Stimulated activated CD8-positive, alpha-beta memory T cell treated with anti-CD3 and anti-CD28 coated beads, Interleukin-4, amount 100 ng/mL, for 24 hours (primary cell): ENCODE measurements at places on chromosomes 7 and 10.

DNA sequence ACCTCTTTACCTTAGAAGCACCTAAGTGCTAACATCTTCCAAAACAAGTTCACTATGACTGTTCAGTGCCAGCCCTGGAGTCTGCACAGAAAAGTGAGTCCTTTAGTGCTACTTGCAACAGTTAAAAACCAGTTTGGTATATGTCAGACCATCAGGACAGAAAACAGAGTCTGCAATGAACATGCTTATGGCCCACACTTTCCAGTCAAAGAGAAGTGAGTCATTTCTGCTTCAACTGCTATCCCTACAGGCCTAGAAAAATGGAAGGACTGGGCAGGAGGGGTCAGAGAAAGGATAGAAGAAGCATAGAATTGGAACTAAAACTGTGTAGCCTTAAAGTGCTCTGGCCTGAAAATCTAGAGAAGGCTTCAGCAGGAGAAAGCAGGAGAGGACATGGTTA, 108.0 kb downstream of the PDE1C start:
- no peak for DNase-seq

- no peak for DNase-seq
These were observed 92.0 kb upstream of the CALN1 start for GRCh38 chr7:72504061-72504706.

DNA sequence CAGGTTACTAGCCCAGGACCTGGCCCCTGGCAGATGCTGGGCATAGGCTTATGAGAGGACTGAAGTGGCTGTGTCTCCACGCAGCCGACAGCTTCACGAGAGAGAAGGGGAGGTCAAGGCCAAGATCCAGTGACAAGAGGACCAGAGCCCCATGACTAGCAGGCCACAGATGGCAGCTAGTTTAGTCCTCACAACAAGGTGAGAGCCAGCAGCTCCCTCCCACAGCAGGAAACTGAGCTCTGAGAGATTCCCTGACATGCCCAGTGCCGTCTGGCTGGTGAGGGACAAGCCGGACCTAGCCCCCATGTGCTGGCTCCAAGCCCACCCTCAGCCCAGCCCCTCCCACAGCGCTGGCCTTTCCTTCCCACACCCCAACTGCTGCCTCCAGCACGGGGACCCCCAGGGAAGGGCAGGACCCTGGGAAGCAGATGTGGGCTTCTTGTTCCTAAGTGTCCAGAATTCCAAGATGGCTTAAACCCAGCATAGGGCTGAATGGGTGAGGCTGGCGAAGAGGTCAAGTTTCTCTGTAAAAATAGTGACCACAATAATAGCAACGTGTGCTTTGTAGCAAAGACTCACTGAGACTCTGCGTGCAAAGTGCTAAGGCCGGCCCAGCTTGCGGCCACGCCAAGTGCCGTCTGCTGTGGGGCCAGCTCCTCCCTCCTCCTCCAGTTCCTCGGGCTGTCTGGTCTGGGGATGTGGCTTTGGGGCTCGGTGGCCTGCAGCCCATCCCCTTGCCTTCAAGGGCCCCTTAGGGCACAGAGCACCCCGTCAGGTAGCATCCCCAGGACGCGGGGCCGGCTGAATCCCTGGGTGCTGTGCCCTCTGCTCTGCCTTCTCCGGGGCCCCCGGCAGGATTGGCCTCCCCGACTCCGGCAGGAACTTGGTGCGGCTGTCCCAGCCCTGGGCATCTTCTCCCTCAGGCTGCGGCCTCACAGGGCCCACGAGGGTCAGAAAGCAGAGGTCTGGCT, 7.8 kb upstream of the FAM20C start:
- DNase-seq = no peak

- no peak for DNase-seq
These were observed 51.3 kb downstream of the ODAD2 start for GRCh38 chr10:27947540-27947939.

DNA sequence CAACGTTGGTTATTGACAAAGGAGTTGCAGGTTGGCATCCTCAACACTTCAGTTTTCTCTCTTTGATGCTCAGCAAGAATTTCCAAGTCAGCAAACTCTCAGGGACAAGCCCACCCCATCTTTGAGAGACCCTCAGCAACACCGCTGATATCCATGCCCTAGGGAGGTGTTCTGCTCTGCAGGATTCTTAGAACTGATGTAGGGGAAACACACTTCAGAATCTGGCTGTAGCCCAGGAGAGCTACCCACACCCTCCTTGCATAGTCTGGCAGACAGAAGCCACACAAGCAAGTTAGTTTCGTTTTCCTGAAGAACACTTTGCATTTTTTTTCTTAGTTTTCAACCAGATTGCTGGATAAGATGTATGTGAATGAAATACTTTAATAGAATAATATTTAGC, 822 bp downstream of the SAMD9L start:
- DNase-seq = no peak

GRCh38 chr10:5560142-5560816, 35.5 kb downstream of the CALML3 start:
- no peak for DNase-seq

DNA sequence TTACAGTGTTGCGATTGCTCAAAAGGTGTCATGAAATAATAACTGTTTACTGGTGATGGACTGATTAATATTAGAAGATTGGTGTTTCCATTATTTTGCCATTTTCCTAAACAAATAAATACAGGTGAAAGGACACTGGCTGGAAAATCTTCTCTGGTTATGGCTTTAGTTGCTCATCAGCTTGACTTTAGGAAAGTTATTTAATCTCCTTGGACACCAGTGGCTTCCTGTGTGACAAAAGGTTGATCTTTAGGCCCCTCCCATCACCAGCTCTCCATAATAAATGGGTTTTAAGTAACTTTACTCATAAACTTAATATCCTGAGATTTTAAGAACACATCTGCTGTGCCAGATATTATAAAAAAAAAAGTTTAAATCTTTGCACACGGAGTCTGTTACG, 737 bp downstream of the CABCOCO1 start:
- DNase-seq = no peak

DNA sequence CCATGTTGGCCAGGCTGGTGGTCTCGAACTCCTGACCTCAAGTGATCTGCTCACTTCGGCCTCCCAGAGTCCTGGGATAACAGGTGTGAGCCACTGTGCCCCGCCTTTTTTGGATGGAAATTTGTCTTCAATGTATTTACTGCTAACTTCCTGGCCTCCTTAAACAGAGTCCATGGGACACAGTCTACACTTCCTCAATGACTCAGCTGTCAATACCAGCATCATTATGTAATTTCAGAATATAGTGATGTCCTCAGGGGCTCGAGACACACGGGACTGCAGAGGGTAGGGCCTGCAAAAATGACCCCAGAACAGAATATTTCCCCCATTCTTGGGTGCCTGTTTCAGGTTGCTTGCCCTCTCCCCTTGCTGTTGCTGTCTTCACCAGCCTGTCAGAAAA, 31.1 kb downstream of the CAMK2G start:
- no peak for DNase-seq

DNA sequence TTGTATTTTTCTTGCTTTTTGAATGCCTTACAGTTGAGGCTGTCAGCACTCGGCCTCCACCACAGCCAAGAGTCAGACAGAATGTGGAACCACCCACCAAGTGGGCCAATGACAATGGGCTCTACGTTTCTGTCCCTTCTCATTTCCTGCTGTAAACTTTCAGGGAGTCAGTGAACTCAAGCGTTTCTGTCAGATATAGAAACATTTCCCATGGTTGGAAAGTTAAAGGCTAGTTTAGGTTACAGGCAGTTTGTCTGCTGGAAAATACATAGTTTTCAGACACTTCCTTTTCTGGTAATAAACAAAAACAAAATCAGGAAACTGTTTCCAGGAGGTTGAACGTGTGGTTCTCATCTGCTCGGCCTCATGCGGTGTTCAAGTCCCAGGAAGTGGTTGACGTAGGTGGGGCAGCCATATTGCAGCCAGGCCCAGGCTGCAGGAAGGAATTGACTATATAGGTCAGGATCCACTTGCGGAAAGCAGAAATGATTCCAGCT, 245.1 kb downstream of the CAMK1D start:
- DNase-seq = no peak

- DNase-seq = no peak
These were observed 154.8 kb upstream of the PRR15 start for GRCh38 chr7:29408841-29409243.

DNA sequence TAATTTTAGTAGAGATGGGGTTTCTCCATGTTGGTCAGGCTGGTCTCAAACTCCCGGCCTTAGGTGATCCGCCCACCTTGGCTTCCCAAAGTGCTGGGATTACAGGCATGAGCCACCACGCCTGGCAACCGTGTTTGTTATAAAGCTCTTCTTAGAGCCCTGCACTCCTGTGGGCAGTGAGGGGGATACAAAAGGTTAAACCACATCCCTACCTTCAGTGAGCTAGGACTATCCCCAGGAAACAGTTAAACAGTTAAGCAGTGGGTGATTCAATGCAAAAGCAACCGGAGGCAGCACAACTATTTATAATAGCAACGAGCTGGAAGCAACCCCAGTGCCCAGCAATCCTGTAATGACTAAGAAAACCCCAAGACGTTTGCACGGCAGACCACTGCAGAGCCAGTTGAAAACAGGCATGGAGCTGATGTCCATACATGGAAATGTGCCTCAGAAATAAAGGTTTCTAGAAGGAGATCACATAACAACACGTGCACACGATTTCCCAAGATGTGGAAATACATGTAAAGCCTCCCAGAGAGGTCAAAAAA, 107.2 kb upstream of the LYZL2 start:
- no peak for DNase-seq

DNA sequence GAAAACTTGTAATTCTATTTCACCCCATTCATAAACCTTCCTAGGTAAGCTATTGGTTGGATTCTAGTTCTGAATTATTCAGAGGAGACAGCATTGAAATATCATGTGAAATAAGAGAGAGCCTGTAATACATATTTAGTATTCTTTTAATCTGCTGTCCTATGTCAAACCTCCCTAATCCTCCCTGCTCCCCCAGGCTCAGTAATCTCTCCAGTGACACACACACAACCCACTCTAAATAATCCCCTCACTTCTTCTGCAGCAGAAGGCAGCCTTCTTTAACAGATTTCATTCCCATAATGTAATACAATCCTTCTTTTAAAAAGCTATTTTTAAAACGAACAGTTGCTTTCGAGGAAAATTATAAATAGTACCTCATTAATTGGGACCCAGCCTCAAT, 639.7 kb upstream of the AUTS2 start:
- no peak for DNase-seq

- no peak for DNase-seq
These were observed 8.2 kb upstream of the BLVRA start for GRCh38 chr7:43750016-43750887.

DNA sequence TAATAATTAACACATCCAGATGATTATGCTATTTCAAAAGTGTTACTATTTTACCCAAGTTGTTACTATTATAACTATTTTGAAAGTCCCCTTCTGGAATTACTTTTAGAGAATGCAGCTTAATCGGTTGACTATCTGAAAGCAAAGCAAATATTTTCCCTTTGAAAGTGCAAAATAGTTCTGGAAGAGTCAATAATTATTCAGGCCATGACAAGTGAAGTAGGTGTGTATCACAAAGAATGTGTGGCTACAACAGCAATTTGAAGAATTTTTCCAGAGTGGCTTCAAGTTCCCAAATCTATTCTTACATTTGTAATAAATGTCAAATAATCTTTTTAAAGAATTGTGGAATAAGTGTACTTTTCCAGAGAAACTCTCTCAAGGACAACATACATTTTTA, 42.8 kb downstream of the RNLS start:
- no peak for DNase-seq

- no peak for DNase-seq
These were observed 145.0 kb downstream of the TCERG1L start for GRCh38 chr10:131166486-131166885.

GRCh38 chr7:106153891-106154449, 41.9 kb upstream of the SYPL1 start:
- DNase-seq = peak; percentile 50

DNA sequence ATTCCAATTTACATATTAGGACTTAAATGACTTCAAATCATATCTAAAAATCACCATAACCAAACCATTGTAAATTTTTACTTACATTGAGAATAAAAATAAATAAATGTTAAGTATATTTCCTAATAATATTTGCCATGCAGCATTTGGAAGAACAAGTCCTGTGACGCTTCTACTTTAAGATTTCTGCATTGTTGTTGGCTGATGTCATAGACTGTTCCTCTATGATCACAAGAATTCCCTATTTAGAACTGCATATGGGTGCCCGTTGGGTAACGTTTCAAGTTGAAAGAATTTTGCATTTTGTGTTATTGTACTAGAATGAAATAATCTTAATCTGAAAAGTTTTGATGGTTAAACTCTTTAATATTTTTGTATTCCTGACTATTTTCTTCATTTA, 5.1 kb upstream of the ITGB1 start:
- no peak for DNase-seq

GRCh38 chr10:20993389-20993788, 96.3 kb upstream of the NEBL start:
- DNase-seq = no peak

- no peak for DNase-seq
These were observed 115.3 kb upstream of the WDR11 start for GRCh38 chr10:120735773-120736371.

DNA sequence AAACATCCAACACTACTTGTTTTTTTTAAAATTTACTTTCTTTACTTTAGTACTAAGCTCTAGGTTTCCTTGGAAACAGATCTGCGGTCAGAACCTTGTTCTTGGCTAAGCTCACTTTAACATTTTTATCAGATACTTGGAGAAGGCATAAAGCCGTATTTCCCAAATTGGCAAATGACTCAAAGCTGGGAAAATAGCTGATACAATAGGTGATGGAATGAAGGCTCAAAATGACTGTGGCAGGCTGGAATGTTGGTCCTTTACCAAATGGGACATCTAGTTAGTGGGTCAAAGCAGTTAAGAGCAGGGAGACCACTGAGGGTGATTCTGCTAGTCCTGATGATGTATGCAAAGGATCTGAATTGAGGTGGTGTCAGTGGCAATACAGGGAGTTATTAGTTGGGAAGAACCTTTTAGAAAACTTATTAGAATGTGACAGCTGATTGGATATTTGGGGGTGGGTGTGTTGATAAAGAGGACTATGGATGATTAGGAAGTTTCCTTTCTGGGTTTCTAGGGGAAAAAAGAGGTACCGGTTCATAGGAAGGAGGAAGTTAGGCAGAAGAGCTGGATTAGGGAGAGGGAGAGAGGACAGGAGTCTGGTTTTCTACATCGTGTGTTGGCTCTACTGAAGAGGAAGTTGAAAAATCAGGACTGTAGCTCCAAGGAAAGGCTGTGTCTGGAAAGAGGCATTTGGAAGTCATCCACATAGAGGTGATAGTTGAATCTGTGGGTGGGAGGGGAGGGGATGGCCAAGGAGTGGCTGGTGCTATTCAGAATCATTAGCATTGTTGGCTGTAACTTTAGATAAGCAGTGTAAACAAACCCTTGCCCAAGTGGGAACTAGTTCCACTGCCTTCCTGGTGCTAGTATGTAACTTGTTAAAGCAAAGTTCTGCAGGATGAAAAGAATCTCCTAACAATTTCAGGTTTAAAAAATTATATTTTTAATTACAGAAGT, 13.1 kb downstream of the PLCE1 start:
- DNase-seq = no peak

GRCh38 chr7:143331179-143331801, 15.4 kb downstream of the CLCN1 start:
- DNase-seq = no peak

GRCh38 chr10:13091801-13092200, 8.2 kb upstream of the OPTN start:
- DNase-seq = no peak

GRCh38 chr7:155943251-155943899, 131.1 kb upstream of the SHH start:
- no peak for DNase-seq

GRCh38 chr7:17589671-17590070, 291.2 kb downstream of the AHR start:
- no peak for DNase-seq

GRCh38 chr10:125035588-125036295, 93.8 kb downstream of the ZRANB1 start:
- no peak for DNase-seq

GRCh38 chr7:34038816-34039470, 133.6 kb downstream of the BMPER start:
- DNase-seq = no peak
